ENCODE measurements at places on chromosomes 2 and 18. TPM values are rescaled to one million over a fixed set of nuclear protein-coding genes. Genes with fewer than 3 reads are reported as not detected.

The ZFP36L2 gene
- 33.7 TPM for total RNA-seq

The FAM110C gene
- not detected for total RNA-seq

The C1QL2 gene
- total RNA-seq, result not detected

The DNAJC5G gene
- total RNA-seq, result not detected

The COX5B gene
- total RNA-seq, result 327 TPM

The B3GNT7 gene
- 0.33 TPM for total RNA-seq

The COL4A3 gene
- 0.17 TPM for total RNA-seq

The CRIM1 gene
- 98.5 TPM for total RNA-seq

The CNGA3 gene
- 0.17 TPM for total RNA-seq

The CCDC141 gene
- total RNA-seq, result 0.29 TPM

The FOXI3 gene
- total RNA-seq, result not detected

The CTIF gene
- total RNA-seq, result 15.9 TPM
